ENCODE measurements at places on chromosomes 1 and 21.

DNA sequence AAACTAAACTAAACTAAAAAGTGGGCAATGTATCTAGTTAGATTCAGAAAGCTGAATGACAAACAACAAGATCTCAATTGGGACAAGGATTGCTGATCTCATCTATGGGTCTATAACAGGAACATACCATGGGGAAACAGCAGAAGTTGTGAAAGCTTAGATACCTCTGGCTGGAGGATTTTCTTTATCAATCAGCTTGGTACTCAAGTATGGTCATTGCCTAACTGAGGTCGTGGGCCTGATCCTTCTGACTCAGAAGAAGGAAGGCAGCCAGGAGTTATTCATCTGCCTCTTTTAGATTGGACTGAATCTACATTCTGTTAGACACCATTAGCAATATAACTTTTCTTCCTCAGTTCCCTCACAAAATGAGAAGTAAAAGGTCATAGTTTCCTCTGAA is 39.7 kb downstream of the DNTTIP2 start:
- DNase-seq: no peak

- no peak for DNase-seq
These were observed 9.4 kb upstream of the HENMT1 start for GRCh38 chr1:108670131-108670773.

GRCh38 chr1:11198851-11199594 is 9.9 kb downstream of the ANGPTL7 start:
- DNase-seq: no peak

- no peak for DNase-seq
These were observed 8.1 kb upstream of the TNFRSF4 start for GRCh38 chr1:1221887-1222574.

- no peak for DNase-seq
These were observed 34.4 kb upstream of the NRDC start for GRCh38 chr1:51912881-51913280.

GRCh38 chr1:39751595-39751994 is 12.9 kb downstream of the PPIE start:
- no peak for DNase-seq

DNA sequence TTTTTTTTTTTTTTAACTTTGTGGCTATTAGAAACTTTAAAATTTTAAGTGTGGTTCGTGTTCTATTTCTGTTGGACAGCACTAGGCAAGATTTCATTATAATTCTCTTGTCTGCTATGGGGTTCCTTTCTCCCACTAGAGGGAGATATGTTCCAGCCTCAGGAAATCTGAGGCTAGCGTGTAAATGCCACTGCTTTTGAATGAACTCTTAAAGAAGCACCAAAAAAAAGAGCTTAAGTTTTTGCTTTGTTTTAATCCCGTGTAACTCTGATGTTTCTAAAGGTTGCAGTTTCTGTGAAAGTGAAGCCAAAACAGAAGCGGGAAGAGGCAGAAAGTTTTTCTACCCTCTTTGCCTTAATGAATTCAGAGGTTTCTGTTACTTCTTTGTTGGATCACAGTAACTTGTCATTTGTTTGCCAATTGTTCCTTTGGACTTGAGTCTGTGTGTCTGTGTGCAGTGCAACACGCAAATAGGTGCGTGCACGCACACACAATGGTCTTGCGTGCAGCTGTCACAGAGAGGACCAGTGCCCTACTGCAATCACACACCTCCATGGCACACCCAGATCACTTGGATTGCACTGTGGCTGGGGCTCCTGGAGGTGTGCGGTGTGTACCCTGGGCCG is 32.3 kb downstream of the HHAT start:
- no peak for DNase-seq

DNA sequence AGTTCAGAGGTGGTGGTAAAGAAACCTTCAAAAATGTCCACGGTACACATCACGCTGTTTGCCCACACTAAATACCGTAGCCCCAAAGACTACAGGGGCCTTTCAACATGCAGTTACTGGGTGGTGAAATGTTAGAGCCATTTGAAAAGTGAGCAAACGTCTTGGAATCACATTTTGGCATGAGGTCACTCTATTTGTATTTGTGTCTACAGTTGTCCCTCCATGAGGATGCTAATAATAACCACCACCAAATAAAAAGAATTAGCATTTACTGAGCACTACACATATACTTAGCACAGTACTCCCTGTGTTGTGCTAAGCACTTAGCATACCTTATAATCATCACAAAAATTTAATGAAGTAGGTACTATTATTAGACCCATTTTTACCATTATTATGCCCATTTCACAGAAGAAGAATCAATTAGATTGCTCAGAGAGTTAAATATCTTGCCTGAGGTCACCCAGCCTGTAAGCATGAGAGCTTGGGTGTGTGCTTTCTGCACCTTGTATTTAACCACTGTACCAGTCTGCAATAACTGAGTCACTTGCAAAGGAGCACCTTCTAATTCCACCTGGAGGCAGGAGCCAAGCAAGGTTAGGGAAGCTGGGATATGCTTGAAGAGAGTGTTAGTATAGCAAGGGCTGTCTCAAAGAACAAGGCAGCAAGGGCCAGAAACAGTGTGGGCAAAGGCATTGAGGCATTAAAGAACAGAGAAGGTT is 57.4 kb downstream of the DNTTIP2 start:
- DNase-seq: no peak

DNA sequence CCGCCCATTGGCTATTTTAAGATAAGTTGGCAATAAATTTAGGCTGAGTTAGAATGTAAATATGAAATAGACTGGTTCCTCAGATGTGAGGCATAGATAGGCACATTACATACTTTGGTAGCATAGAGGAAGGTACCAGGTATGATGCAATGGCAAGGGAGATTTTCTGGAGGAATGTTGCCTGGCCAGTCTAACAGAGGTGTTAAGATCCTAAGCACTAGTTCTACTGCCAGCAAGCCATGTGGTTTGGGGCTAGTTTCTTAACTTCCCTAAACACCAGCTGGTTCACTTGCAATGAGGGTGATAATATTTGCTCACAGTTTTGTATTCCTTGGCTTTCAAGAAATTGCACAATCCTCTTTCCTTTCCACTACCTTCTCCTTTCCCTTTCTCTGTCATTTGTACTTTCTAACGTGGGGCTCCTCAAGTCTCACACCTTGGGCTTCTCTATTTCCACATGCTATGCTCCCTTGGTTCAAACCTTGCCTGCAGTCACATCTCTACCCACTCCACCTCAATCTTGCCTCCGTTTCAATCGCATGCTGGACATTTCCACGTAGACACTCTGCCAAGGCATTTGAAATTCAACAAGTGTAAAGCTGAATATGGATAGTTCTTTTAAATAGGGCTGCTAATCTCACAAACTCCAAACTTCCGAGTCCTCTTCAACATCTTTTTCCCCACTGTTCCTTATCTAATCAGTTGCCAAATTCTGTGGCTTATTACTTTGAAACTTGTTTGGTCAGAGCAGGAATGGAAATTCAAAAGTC is 4.7 kb upstream of the CD55 start:
- no peak for DNase-seq

GRCh38 chr1:162206749-162207635 is 137.5 kb downstream of the NOS1AP start:
- DNase-seq: no peak

DNA sequence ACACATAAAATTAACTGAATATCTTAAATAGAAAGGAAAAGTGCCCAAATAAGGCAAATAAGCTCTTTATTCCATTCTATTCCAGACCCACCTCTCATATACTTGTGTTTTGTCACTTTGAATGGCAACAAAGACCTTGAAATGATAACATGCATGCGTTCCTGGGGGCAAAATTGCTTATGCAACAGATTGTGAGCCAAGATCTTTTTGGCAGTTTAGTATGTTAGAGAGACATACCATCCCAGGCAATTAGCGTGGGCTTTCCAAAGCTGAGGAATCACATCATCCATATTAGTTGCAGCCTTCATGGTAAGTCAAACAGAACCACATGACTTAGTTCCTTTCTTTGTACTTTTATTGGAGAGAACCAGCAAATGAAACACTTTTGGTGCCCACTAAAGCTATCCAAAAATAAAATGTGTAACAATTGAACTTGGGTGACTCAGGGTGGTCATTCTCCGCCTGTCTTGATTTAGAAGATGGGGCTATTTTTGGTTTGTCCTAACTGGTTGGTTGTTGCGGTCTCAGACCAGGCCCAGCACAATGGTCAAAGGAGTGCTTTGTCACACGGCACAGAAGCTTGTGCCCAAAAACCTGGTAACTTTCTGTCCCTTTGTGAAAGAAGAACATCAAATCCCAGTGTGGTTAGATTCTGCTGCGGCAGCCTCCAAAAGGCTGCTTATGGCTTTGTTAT is 68.7 kb upstream of the ATF3 start:
- no peak for DNase-seq

DNA sequence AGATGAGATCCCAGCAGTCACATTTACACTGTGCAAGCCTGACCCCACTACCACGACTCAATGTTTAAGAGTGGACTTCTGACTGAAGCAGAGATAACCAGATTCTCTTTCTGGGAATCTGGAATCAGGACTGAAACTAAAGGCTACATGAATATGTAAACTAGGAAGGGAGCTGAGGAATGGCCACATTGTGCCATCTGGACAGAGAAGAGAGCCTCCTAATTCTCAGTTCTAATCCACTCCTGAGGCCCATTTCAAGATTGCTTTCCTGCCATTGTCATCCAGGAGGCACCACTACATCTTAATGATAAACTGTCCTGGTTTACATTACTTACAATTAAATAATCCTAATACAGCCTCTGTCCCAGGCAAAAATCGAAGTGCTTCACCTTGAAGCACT is 6.5 kb downstream of the PAXBP1 start:
- DNase-seq: no peak

GRCh38 chr1:78831731-78832360 is 174.7 kb downstream of the ADGRL4 start:
- no peak for DNase-seq

- no peak for DNase-seq
These were observed 44.7 kb upstream of the LRRC7 start for GRCh38 chr1:69523032-69523431.

- DNase-seq: no peak
These were observed 133.9 kb downstream of the PEX14 start for GRCh38 chr1:10608690-10609089.

- DNase-seq: no peak
These were observed 530 bp upstream of the TIPRL start for GRCh38 chr1:168178227-168178637.

- DNase-seq: no peak
These were observed at the start of gene TMEM125 for GRCh38 chr1:43269627-43270375. Gene TMEM125, plus strand, starts transcription at chr1:43269983. Its CDS starts 2,740 bp downstream, at chr1:43272723.

DNA sequence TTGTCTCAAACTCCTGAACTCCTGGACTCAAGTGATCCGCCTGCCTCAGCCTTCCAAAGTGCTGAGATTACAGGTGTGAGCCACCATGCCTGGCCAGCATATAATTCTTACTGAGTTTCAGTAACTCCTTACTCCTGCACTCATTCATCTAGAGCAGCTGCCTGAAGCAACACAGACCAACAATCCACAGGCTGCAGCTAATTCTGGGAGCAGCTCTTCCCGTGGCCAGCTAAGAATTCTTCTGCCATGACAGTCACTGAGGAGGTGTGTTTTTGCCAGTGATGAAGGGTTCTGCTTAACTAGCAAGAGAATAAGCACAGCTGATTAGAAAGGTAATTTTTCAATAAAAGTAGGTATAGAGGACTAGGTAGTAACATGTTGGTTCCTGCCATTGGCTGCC is 5.4 kb downstream of the VTCN1 start:
- no peak for DNase-seq

DNA sequence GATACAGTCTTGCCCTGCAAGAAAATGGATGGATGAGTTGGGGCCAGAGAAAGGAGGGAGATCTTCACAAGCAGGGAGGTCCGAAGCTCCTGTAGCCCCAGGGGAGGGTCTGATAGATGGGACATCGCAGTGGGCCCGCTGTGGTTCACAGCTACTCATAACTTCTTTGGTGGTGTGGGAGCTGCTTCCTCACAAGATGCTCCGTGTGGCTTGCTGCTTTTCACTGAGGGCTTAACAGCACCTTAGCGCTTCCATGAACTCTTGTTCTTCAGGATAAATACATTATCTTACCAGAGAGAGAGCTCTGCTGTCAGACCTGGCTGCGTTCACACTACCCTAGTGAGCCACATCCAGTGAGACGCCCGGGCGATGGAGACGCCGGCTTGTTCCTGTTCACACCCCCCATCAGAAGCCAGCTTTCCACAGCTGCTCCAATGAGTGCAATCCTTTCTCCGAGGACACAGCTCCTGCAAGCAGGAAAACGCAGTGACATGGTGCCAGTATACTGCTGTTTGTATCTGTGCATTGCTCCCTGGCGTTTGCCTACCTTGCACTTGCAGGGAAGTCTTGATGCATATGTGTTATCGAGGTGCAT is 599.8 kb downstream of the AJAP1 start:
- no peak for DNase-seq

- DNase-seq: no peak
These were observed at the start of gene FAM43B for GRCh38 chr1:20551945-20552727. Gene FAM43B, plus strand, starts transcription at chr1:20552573. Its CDS starts 401 bp downstream, at chr1:20552974.

- DNase-seq: no peak
These were observed 62.1 kb downstream of the CD46 start for GRCh38 chr1:207813946-207814345.

GRCh38 chr1:180167721-180168467 is 13.2 kb downstream of the QSOX1 start:
- no peak for DNase-seq

GRCh38 chr1:29388170-29388569 is 151.8 kb downstream of the PTPRU start:
- DNase-seq: no peak

DNA sequence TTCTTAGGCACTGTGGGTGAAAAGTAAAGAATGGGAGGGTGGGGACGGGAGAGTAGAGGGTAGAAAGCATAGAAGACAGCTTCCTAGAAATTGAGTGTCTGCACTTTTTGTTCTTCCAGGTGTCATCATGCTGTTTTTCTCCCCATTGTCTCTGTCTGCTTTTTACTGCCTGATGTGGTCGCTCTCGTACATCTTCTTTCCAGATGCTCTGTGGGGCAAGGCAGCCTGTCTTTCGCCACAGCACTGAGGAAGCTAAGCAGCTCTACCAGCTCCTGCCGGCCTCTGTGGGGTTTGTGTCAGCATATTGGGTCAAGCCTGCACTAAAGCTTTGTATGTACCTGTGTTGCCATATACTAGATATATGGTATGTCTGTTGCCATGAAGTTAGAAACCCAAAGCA is 13.2 kb downstream of the TMEM269 start:
- DNase-seq: no peak

- no peak for DNase-seq
These were observed 82.0 kb upstream of the RUNX3 start for GRCh38 chr1:25011943-25012638.

GRCh38 chr1:243471754-243472745 is 216.2 kb downstream of the SDCCAG8 start:
- no peak for DNase-seq

DNA sequence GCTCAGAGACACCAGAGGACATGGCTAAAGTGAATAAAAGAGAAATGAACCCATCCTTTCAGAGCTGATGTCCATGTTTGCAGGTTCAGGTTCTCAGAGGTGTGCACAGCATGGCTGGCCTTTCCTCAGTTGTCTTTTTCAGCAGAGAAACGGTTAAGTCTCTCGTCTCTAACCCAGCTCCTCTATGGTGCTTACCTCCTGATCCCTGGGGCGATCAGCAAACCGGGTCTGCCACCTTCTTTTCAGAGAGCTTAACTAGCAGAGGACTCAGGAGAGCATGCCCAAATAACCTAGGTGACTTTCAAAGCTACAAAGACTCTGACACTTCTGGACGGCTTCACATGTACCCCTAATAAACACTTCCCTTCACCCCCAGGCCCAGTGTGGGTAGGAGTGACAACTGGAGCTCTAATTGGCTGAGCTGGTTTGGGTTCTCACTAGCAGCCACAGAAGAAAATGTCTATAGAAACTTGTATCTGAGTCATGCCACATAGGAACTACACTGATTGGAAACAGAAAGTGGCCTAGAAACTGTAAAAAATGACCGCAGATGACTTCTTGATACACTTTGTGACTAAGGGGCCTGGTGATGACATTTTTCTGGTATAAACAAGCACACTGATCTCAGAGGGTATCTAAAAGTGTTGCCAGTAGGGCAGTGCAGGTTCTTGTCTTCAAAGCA is at the start of gene AIM2:
AIM2 (minus strand) TSS at position 329 of the 682 bp plus-strand sequence. CDS start 3,267 bp downstream, outside the sequence.
- peak; percentile 12 for DNase-seq
